Suppressor macrophage treated with lipopolysaccharide for 4 hours (primary cell): ENCODE measurements at places on chromosomes 7 and 10.

GRCh38 chr7:124662937-124663336, 102.7 kb downstream of the GPR37 start:
- DNase-seq, result no peak

DNA sequence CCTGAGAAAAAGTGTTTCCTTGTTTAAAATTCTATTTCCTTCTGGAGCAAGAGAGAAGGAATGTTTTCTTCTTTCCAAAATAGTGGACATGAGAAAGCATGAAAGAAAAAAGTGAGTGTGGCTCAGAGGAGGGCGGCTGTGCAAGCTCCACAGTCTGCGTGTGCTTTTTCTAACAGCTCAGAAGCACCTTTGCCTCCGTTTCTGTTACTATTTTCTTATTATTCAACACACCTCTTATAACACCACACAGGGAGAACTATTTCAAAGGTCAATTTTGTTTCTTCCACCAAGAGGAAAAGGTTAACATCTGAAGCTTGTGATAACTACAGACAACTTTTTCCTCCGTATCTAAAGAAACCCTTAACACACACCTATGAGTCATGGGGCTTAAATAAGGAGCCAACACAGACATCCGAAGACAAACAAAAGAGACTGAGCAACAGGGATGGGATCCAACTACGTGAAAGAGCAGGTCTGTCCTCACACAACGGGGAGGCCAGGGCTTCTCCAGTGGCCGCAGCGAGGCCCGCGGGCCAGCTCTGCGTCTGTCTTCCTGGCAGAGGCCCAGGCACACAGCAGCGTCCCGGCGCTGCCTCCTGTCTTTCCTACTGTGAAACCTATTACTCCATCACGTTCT, 36.2 kb upstream of the NCAPG2 start:
- no peak for DNase-seq

DNA sequence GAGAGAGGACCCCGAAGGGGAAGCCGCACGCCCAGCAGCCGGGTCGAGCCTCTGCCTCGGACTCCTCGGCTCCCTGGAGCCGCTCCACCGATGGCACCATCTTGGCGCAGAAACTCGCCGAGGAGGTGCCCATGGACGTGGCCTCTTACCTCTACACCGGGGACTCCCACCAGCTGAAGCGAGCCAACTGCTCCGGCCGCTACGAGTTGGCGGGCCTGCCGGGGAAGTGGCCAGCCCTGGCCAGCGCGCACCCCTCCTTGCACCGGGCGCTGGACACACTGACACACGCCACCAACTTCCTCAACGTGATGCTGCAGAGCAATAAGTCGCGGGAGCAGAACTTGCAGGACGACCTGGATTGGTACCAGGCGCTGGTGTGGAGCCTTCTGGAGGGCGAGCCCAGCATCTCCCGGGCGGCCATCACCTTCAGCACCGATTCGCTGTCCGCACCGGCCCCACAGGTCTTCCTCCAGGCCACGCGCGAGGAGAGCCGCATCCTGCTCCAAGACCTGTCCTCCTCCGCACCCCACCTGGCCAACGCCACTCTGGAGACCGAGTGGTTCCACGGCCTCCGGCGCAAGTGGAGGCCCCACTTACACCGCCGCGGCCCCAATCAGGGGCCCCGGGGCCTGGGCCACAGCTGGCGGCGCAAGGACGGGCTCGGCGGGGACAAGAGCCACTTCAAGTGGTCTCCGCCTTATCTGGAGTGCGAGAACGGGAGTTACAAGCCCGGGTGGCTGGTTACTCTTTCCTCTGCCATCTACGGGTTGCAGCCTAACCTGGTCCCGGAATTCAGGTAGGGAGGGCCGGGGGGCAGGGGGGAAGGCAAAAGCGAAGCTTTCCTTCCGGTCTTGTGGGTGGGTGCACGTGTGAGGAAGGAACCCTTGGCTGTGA, 973 bp downstream of the GPR158 start:
- DNase-seq, result no peak

DNA sequence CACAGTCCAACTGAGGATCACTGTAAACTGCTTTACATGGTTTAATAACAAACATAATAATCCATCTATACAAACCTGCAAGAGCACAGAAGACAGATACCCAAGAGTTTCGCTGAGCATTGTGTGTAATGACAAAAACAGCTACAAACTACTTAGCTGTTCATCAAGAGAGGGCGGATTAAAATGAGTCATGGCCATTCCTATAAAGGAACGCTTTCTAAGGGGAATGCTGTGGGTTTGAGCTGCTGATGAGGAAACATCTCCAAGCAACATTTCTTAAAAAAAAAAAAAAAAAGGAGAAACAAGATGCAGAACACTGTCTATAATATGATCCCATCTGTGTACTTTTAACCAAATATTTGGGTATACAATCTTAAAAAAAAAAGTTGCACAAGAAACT, 33.8 kb downstream of the VOPP1 start:
- DNase-seq, result peak; percentile 82

GRCh38 chr10:27223964-27224363, 16.6 kb downstream of the ACBD5 start:
- DNase-seq, result peak; percentile 47

- no peak for DNase-seq
Observed at GRCh38 chr10:51488766-51489408, 210.5 kb downstream of the CSTF2T start.

- DNase-seq, result no peak
Observed at GRCh38 chr7:5345671-5346070, 62.9 kb downstream of the SLC29A4 start.

- DNase-seq, result no peak
Observed at GRCh38 chr10:69632516-69633199, 2.6 kb downstream of the FAM241B start.

DNA sequence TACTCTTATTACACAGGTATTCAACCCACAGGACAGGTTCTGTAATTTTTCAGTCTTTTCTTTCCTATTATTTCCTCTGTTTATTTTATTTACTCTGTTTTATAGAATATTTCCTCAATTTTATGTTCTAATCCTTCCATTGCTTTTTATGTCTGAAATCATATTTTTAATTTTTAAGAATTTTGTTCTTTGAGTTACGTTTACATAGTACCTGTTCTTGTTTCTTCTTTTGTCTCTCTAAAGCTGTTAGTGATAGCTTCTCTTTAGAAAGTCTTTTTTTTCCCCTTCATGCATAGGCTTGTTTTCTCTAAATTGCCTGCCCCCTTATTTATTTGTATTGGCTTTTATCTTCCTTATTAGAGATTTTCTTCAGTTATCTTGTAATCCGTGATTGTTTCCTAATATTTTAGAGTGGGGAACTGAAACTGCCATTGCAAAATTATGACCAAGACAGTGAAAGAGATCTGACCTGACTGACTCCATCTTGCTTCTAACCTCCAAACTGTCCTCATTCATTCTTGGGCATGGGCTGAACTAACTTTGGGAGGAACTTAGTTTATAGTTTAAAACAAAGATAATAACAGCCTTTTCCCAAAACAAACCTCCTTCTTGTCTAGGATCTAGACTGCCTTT, 187.6 kb downstream of the PFKFB3 start:
- peak; percentile 53 for DNase-seq

GRCh38 chr7:100835903-100836811, 8.8 kb upstream of the EPHB4 start:
- DNase-seq, result no peak

GRCh38 chr10:92811986-92812385, 36.3 kb upstream of the EXOC6 start:
- no peak for DNase-seq

DNA sequence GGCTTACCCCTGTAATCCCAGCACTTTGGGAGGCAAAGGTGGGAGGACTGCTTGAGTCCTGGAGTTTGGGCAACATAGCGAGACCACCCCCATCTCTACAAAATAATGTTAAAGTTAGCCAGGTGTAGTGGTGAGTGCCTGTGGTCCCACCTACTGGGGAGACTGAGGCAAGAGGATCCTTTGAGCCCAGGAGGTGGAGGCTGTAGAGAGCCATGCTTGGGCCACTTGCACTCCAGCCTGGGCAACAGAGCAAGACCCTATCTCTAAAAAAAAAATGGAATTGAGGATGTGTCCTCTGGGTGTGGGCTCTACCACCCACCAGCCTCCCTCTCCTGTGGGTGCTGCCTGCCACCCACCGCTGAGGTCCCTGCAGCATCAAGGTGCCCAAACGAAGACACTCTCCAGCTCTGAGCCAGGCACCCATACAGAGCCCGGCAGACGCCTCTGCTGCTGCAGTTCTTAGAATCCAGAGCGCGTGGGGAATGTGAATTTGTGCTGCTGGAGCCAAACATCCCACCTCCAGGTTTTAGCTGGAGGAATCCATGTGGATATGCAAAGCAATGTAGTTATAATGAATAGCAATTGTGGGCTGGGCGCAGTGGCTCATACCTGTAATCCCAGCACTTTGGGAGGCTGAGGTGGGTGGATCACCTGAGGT, 176.0 kb upstream of the TNRC18 start:
- DNase-seq, result no peak
